ENCODE measurements at places on chromosomes 13 and 19.

GRCh38 chr19:42115219-42115618 is 17.0 kb downstream of the POU2F2 start:
- DNase-seq: no peak

- no peak for DNase-seq
Observed at GRCh38 chr13:99467764-99468163, 33.5 kb upstream of the TM9SF2 start.

DNA sequence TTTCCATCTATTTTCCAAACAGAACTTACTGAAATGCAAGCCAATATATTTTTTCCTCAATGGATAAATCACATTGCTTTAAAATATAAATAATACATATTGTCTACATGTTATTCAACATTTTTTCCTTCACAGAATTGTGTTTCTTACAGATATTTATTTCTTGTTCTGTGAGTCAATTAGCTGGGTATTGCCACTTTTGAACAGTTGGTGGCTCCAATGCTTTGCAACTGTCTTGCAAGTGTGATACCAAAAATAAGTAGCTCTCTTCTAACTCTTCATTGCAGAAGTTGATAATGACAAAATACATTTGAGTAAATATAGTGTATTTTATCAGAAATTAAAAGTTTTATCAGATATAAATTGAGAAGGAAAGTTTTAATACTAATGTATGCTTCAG is 17.1 kb upstream of the GPC5 start:
- DNase-seq: no peak

- no peak for DNase-seq
Observed at GRCh38 chr19:16016226-16017137, 59.8 kb upstream of the TPM4 start.

DNA sequence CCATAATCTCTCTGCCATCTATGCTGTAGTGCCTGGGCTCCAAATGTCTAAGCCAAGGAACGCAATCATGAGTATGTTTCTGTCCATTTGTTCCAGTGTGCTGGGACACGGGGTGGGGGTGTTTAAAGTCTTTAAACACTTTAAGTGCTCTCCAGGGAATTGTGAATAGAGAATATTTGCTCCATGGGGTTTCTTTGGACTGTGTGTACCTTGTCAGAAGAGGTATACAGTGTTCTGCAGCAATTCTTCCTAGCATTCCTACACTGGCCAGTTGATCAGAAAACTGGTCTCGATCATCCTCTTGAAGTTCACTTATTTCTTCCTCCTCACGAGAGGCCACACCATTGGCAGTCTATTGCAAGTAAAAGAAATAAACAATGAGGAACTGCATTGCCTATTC is 35.1 kb upstream of the EEF1AKMT1 start:
- DNase-seq: no peak

DNA sequence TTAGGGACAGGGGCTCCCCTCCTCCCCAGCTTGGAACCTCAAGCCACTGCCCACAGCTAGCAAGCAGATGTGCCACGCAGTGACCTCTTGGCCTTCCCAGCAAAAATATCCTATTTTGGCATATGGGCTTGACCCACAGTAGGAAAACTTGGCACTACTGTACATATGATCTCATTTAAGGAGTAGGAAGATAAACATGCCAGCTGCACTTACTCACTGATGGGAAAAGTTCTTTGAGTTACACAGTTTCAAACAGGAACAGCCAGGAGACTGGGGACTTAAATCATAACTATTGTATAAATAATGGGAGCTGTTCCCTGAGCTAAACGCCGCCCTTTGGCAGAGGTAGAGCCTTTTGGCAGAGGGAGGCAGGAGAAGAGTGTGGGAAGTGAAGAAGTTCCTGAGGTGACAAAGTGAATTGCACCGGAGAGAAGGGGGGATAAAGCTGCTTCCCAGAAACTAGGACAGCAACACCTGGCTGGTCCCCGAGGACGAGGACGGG is 6.1 kb downstream of the SACS start:
- DNase-seq: no peak

GRCh38 chr13:90683711-90684131 is 663.8 kb upstream of the MIR17HG start:
- no peak for DNase-seq

DNA sequence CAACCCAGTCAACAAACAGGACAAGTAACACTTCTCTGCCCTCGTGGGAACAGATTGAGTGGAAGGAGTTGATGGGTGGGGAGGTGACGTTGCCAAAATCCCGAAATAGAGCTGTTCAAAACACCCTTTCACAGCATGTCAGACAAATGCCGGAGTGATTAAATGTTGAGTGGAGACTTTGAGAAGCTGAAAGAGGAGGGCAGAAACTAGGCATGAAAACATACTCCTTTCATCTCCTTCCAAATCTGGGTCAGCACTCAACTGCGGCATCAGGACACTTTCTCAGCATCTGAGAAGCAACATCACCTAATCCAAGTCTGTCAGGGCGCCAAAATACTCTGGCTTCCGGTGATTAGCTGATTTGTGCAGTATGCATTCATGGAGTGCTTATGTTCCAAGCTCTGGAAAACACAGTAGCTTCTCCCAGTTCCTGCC is 51.5 kb upstream of the MRI1 start:
- DNase-seq: no peak

GRCh38 chr13:78022164-78022877 is 103.7 kb upstream of the EDNRB start:
- DNase-seq: no peak

GRCh38 chr13:113374511-113375175 is 10.7 kb upstream of the GRTP1 start:
- no peak for DNase-seq

DNA sequence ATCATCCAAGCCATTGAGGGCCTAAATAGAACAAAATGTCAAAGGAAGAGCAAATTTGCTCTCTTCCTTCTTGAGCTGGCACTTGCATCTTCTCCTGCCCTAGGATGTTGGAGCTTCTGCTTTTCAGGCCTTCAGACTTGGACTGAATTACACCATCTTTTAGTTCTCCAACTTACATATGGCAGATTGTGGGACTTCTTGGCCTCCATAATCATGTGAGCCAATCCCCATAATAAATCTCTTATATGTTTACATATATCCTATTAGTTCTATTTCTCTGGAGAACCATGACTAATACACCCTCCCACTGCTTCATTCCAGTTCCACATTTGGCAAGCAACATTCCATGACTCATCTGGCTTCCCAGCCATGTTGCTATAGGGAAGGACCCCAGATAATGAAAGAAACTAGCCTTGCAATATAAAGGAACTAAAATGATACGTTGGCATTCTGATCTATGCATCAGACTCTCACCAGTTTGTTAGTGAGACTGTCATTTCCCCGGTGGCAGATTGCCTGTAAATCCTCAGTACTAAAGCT is 11.0 kb upstream of the ACOD1 start:
- DNase-seq: no peak

DNA sequence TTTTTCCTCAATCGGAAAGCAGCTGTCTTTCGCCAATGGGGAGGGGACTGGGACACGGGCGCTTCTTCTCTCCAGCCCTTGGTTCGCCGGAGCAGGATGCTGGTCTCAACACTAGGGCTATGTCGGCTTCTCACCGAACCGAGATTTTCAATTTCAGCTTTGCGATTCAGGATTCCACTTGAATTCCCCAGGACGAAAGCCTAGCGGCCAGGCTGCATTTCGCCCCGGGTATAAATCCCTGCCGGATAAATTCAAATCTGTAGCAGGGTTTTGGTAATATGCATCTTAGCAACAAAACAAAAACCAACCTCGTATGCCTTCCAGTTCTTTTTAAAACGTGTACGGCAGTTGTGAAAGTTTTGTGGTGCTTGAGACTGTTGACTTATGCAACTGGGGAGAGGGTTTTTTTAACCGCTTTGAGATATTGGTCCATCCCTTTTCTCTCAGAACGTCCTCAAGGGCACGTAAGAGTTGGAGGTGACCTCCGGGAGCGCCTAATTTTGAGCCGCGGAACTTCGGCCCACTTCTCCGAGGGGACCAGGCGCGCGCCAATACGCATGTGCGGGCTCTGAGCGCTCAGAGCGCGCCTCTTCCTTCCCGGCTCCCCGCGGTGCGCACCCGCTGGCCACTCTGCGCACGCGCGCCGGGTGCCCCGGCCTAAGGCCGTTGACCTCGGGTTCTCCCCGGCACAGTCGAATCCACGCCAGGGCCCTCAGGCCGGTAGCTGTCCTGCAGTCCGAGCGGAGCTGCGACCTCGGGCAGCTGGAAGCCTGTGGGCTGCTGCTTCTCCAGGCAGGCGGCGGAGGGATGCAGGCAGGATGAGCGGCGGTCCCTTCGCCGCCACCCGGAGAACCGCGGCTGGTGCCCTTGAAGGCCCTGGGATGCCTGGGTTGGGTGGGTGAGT is 7.6 kb downstream of the POU4F1 start:
- DNase-seq: peak; percentile 75

- no peak for DNase-seq
Observed at GRCh38 chr13:49219647-49220035, 497 bp upstream of the MLNR start.

- DNase-seq: no peak
Observed at GRCh38 chr13:92137520-92137919, 739.1 kb downstream of the GPC5 start.

DNA sequence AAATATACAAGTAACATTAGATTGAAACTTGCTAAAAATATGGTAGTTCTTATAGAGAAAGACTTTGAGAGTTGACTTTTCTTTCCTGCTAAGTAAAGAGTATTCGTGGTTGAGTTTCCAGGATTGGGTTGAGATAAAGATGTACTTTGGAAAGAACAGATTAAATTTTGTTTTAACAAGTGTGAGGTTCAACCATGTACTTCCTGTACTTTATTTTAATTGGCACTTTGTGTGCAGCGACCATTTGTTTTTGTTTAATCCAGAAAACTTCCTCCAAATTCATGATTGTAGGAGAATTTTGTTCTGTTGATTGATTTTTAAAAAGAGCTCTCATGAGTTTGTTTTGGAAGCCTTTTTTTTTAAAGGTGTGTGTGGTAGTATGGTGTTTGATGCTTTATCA is 46.9 kb downstream of the PAN3 start:
- DNase-seq: no peak

GRCh38 chr13:24899601-24900000 is 135.6 kb downstream of the RNF17 start:
- no peak for DNase-seq

GRCh38 chr13:99805361-99805760 is 166.2 kb downstream of the ZIC5 start:
- peak; percentile 77 for DNase-seq

DNA sequence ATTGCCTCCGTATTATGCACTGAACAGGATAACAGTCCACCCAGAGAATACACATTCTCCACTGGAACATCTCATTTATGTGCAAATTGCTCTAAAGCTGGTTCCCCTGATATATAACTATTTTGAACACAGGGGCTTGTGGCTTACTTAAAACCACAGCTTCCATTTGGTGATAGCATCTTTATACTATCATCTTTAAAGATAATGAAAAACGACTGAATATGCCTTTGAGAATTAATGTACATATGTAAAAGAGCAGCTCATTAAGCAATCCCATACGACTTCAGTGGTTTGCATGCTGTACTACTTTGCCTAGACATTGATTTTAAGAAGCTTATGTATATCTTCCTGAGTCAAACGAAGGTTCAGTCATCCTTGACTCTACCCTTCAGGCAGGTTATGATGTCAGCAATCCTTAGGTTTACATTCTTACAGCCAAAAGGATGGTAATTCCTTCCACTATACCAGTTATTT is 40.8 kb downstream of the BRD4 start:
- no peak for DNase-seq

GRCh38 chr13:74017301-74018061 is 116.7 kb downstream of the KLF12 start:
- no peak for DNase-seq

GRCh38 chr13:47484548-47484947 is 516.5 kb downstream of the SUCLA2 start:
- DNase-seq: no peak

GRCh38 chr19:37452500-37453245 is 14.6 kb downstream of the ZNF569 start:
- DNase-seq: no peak

DNA sequence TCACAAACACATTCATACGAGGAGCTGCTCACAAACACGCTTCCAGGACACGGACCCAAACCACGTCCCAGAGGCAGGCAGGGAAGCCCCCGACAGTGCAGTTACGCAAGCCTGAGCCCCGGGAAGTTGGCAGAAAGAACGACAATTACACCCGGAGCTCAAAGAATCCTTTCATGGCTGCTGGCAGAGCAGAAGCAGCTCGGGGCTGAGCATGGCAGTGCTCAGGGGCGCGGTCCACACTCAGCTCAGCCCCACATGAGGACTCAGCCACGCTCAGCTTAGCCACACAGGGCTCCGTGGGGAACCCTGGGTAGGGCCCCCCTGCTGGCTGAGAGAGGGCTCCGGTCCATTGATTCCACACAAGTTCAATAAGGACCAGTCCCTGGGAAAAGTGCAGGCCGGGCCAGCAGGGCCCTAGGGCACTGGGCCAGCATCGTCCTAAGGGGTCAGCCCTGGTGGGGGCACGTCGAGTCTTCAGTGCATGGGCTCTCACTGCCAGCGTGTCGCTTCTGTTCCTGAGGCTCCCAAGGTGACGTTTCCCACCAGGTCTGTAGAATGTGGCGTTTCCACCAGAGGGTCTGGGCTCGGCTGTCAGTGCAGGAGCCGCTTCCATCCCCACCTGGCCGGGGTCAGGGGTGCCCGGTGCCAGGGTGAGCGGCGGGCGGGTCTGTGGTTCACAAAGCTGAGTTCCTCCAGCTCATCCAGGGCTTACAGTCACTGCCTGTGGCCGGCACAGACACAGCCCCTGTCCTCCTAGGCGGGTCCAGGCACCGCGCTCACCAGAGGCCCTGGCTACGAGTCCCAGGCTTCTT is 23.1 kb downstream of the GAS6 start:
- no peak for DNase-seq

DNA sequence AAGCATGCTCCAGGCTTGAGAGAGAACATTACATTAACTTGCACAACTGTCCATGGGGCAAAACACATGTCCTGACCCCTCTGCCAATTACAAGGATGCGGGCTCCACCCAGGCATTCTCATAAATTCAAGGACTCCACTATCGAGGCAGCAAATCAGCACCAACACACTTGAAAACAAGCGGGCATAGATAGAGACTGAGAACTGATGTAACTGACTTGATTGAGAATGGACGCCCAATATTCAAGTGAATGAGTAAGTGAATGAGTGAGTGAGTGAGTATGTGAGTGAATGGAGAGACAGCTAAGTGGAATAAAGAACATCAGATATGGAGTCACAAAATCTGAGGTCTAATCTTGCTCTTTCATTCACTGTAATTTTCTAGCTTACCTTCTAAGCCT is 75.0 kb upstream of the VSTM2B start:
- no peak for DNase-seq

GRCh38 chr19:1668486-1669270 is 16.3 kb upstream of the TCF3 start:
- DNase-seq: peak; percentile 64

DNA sequence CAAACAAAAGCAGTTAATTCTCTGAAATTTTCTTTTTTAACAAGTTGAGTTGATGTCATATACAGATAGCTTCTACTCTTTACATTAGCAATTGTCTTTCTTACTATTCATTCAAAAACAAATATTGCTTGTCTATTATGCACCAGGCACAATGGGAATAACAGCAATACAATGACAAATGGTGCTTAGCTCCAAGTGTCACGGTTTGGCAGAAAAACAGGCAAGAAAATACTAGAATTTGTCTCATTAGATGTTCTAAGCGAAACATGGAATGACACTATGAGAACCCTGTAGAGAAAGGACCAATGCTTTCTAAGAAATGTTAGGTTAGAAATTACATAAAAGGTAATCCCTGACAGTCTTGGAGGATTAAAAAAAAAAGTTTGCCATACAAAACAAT is 187.6 kb downstream of the PCDH9 start:
- DNase-seq: no peak
